Renal pelvis (tissue), 12 donors: ENCODE measurements at places on chromosomes 7 and 10.

DNA sequence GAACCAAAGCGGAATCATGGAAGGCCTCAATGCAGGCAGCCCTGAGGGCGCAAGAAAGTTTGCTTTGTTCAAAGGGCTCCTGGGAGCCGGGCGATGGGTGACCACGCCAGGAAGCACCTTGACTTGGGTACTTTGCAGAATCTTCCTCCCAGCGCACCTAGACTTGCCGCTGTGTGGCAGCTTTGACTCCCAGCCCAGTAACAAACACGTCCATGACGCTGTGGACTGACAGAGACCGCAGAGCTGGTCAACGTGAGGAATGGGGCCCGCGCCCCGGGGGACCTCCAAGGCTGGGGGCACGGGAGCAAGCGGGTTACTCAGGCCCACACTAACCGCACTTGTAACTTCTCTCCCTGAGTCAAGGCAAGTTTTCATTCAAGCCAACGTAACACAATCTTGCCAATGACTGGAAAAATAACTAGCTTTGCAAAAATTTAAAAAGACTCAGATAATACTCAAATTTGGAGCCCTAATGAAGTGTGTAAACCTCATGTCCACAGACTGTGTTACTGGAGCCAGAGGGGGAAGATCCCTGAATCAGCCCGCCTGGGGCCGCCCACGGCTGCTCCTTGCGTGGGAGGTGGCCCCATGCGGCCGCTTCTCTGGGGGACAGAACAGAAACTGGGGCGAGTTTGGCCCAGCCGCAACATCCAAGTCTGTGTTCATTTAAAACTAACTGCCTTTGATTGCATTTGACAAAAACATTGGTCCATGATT lies 130.8 kb downstream of the DNAJB6 start:
- DNase-seq = no peak

DNA sequence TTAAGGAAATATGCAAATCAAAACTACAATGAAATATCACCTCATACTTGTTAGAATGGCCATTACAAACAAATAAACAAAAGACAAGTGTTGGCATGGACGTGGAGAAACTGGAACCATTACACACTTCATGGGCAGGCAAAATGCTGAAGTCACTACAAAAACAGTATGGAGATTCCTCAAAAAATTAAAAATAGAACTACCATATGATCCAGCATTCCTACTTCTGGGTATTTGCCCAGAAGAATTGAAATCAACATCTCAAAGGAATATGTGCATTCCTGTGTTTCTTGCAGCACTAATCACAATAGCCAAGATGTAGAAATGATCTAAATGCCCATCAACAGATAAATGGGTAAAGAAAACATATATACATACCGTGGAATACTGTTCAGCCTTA lies 83.6 kb downstream of the NRCAM start:
- no peak for DNase-seq

DNA sequence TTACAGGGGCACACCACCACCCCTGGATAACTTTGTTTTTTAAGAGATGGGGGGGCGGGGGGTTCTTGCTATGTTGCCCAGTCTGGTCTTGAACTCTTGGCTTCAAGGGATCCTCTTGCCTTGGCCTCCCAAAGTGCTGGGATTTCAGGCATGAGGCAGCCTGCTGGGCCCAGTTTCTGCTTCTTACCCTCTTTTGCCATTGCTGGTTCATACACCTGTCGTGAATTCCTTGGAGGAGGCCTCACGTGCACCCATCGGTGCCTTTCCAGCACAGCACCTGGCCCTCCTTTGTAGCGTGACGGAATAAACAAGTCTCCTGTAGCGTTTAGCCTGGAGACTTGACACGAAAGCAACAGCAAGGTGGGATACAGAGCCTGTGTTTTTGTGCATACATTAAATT lies 75.5 kb downstream of the CARD11 start:
- no peak for DNase-seq

DNA sequence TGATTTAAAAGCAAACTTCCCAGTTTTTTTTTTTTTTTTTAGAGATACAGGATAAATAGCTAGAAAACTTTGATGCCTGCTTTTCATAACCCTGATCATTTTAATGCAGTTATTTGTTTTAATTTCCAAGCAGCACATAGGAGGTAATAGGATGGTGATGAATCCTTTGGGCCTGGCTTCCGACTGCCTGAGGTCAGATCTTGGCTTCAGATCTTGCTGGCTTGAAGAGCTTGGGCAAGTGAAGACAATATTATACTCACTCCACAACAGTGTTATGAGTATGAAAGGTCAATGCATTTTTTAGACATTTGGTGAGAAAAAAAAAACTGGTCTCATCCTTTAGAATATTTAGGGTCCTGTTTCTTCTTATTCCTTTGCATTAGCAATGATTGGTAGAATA lies 124.8 kb upstream of the PRKCQ start:
- DNase-seq = no peak

DNA sequence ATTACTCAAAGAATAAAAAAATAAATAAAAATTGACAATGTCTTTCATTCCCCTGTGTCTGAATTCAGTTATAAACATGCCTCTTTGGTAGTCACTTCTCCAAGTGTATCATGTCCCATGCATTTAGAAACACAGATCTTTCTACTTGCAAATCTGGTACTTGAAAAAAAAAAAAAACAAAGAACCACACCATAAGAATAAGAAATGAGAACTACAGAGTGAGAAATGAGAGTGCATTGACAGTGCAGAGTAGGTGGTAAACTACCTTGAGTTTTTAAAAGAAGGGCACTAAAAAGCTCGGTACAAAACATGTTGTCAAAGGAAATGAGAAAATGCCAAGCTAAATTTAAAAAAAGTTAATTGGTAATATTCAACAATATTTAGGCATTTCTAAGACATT lies 123.0 kb downstream of the GPR85 start:
- DNase-seq = no peak

- no peak for DNase-seq
Measured at GRCh38 chr7:151923097-151923876, 33.0 kb upstream of the GALNTL5 start.

DNA sequence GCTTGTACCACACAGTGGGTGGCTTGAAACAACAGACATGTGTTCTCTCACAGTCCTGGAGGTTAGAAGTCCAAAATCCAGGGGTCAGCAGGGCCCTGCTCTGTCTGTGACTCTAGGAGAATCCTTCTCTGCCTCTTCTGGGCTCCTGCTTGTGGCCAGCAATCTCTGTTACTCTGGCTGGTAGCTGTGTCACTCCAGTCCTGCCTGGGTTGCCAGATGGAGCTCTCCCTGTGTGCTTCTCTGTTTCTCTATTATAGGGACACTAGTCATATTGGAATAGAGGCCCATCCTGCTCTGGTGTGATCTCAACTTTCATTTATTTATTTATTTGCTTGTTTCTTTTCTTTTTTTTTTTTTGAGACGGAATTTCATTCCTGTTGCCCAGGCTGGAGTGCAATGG lies 276.6 kb upstream of the GALNT17 start:
- no peak for DNase-seq

DNA sequence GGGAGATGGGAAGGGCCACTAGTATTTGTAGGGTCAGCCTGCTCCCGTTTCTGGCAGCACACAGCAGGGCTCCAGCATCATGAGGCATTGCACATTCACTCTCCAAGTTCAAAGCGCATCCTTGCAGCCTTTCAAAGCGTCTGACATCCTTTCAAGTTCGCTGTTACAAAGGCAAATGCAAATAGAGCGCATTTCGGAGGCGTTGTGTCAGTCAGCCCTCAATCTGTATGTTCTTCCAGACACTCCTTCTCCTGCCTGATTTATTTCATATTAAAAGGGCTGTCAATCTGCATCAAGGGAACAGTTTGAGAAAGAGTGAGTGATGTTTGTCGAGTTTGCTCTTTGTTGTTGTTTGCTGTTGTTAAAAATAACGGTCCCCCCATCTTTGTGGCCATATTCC lies 188.5 kb downstream of the SNX10 start:
- no peak for DNase-seq

DNA sequence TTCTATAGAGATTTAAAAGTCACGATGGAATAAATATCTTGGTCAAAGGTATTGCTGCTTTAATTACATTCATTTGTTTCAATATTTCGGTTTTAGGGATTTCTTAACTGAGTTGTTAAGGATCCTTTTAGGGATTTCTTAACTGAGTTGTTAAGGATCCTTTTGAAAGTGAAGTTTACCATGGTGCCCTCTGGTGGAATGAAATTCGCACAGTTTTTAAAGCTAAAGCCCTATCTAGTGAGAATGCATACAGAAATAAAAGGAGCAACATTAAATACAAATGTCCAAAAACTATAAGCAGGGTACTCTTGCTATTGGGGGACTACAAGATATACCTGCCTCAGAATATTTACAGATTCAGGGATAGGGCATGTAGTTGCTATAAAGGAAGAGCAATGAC lies 193.7 kb downstream of the RNLS start:
- DNase-seq = peak; percentile 72

DNA sequence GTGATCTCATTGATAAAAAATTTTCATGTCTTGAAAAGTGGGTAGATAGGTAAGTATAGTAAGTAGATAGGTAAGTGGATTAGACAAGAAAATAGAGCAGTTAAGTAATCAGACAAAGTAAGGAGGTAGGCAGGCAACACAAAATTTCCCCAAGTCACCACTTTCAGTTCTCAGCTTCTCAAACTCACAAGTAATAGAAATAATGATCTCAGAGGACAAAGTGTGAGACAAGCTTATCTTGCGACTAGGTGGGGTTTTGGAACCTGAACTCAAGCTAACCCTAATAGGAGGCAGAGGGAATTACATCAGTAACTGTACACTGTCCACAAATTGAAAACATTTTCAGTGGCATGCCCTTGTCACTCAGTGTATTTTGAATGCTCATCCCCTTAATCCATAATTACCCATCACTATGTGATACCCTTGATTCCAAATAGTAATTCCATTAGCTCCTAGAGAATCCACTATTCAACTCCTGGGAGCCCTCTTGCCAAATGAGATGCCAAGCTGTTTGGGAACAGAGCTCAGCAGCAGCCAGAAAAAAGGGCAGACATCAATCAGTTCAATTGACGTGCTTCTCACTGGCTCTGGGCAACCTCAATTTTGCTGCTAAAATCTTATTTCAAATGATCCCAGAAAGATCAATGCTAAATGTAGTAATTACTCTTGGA lies 703.2 kb downstream of the XPNPEP1 start:
- no peak for DNase-seq

- no peak for DNase-seq
Measured at GRCh38 chr7:133118261-133118660, 36.4 kb upstream of the CHCHD3 start.

DNA sequence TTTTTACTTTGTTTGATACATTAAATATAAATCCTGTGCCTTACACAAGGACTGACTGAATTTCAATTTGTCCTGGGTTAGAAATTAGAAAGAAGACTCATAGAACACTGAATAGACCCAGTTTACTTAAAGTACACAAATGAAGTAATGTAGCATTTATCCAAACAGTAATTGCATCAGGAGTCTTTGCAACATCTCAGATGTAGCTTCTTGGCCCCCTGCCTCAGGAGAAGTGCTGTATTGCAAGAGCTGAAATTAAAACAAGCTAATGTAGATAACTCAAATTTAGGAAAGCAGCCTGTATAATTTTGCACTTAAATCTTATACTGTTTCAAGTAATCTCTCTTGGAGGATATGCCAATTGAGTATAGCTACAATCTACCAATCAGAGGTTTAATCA lies 54.3 kb upstream of the KCND2 start:
- no peak for DNase-seq

DNA sequence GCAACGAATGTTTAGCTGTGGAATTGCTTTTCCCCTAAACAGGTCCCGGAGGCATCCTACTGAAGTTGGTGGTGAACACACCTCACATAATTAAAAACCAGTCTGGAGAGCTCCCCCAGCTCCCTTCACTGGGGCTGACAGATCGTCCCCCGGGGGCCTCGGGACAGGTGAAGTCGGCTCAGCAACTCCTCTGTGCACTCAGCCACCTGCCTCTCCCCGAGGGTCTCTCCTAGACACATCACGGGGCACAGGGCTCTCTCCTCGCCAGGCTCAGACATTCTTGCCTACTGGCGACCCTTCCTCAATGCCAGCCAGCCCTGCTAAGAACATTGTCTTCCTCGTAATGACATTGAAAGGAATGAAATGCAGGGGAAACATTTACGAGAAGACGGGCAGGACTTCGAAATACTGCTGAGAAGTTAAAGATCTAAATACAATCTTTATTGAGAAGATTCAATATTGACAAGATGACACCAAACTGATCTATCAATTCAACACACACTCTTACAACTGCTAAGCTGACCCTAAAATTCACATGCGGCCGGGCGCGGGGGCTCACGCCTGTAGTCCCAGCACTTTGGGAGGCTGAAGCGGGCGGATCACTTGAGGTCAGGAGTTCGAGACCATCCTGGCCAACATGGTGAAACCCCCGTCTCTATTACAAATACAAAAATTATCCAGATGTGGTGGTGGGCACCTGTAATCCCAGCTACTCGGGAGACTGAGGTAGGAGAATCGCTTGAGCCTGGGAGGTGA lies 88.1 kb upstream of the DNAAF5 start:
- no peak for DNase-seq

GRCh38 chr10:133278577-133279265 lies 2.1 kb upstream of the ADAM8 start:
- DNase-seq = peak; percentile 55

DNA sequence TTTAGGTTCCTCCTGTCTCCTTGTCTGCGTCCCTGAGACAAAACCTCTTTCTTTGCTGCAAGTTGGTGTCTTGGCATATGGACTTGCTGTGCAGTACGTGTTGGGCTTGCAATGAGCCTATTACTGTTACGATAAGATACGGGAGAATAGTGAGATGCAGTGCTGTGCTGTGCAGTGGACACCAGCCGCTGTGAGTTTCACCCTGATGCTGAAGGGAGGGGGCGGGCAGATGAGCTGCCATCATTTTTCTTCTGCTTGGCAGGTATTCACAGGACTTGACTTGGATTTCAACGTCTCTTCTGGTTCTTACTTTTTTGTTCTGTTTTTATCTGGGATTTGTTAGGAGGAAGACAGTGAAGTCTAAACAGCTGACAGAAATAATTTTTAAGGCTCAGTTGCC lies 257.1 kb upstream of the PITRM1 start:
- DNase-seq = no peak

GRCh38 chr10:34727595-34728033 lies 87.5 kb downstream of the PARD3 start:
- no peak for DNase-seq

- peak; percentile 47 for DNase-seq
Measured at GRCh38 chr10:47402641-47403301, 18.7 kb upstream of the ZNF488 start.

DNA sequence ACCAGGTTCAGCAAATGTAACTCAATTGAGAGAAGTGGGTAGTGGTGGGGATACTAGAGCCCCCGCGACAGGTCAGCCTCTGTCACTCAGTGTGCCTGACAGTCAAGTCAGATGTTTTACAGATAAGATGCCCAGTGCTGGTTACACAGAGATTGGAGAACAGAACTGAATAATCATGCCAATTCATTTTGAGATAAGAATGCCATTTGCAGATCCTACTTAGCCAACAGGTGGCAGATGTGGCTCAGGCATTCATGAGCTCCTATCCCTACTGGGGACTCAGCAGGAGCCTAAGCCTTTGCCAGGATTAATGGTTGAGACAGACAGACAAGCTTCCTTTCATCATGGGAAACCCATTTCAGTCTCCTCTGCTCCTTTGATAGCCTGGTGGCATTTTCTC lies 137.8 kb downstream of the MAPK8 start:
- no peak for DNase-seq
